Stomach (tissue), 19 donors: ENCODE measurements at places on chromosomes 1 and 21. TPM values are rescaled to one million over a fixed set of nuclear protein-coding genes. Genes with fewer than 3 reads are reported as not detected.

The OR10J1 gene
- not detected for total RNA-seq

The VPS26C gene
- 62.8 TPM for total RNA-seq

The CYP4X1 gene
- 10.7 TPM for total RNA-seq

The FASLG gene
- total RNA-seq: not detected

The PDZK1IP1 gene
- 292 TPM for total RNA-seq

The C8B gene
- not detected for total RNA-seq

The FCRL5 gene
- total RNA-seq: 4.8 TPM

The F13B gene
- total RNA-seq: not detected
